ENCODE measurements at places on chromosomes 5 and 9.

DNA sequence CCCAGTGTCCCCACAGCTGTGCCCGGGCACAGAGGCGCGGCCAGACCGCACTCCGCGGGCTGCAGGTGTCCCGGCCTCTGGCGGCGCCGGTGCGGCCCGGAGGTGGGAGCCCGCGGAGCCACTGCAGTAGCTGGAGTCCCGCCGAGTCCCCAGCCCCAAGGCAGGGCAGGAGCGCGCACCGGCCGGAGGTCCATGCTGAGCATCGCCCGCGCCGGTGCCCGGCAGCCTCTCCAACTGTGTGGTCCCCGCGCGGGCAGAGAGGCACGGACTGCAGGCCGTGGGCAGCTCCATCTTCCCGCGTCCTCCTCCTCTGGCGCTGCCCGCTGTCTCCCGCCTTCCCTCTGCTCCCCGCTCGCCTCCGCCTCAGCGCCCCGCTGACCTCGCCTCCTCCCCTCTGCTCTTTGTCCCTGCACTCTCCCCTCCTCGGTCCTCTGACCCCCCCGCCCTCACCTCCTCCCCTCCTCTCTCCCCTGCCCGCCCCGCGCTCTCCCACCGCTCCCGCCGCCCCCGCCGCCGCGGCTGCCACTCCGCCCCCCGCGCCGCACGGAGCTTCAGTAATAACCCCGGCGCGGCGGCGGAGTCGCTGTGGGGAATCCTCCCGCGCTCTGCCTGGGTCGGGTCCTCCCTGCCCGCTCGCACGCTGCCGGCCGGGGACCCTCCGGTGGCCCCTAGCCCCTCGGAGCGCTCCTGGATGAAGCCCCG lies at the start of gene ADAMTS16:
Gene ADAMTS16, plus strand, starts transcription at position 554 of the 702 bp plus-strand sequence. Its CDS starts 138 bp downstream, at position 692.
- DNase-seq = no peak

- no peak for DNase-seq
These were observed 30.8 kb downstream of the NAA35 start for GRCh38 chr9:85971731-85972130.

DNA sequence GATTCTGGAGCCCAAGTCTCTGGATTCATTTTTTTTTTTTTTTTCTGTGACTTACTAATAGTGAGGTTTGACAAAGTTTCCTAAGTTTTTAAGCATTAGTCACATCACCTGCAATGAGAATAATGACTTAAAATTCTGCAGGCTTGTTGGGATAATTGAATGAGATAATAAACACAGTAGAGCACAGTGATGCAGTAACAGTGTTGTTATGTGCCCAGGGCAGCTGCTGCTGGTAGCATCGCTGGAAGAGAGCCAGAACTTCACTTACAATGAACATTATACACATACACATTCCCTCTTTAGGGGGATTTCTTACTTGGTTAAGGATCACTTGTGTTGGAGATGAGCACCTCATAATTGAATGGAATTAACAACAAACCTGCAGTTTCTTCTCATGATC lies 78.9 kb downstream of the ALDH7A1 start:
- DNase-seq = no peak

GRCh38 chr5:10634050-10634449 lies 70.2 kb downstream of the ANKRD33B start:
- no peak for DNase-seq

GRCh38 chr9:6703898-6704639 lies 53.7 kb upstream of the KDM4C start:
- peak; percentile 76 for DNase-seq

GRCh38 chr9:115596021-115596745 lies 478.2 kb upstream of the TNC start:
- DNase-seq = no peak

DNA sequence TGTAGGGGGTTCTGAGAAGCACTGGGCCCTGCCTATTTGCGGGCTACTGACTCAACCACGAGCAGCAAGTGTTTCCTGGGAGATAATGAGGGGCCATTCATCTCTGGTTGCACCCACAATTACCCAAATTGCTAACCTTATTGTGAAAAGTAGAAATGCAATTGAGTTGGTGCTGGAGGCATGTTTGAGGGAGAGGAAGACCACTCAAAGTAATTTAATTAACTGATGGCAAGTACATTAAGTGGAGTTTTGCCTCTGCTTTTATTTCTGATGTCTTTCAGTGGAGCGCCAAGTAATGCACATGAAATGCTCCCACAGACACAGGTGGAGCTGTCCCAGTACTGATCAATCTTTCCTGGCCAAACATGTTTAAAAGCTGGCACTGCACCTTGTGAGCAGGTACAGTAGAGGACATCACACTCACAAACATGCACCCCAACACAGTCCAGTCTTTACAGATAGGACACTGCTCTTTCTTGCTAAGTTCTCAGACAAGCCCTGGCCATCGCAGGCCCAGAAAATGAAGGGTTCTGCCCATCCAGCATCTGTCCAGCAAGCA lies 195.4 kb downstream of the HSPA4 start:
- DNase-seq = no peak

GRCh38 chr9:133783331-133783731 lies 45.2 kb upstream of the SARDH start:
- no peak for DNase-seq

DNA sequence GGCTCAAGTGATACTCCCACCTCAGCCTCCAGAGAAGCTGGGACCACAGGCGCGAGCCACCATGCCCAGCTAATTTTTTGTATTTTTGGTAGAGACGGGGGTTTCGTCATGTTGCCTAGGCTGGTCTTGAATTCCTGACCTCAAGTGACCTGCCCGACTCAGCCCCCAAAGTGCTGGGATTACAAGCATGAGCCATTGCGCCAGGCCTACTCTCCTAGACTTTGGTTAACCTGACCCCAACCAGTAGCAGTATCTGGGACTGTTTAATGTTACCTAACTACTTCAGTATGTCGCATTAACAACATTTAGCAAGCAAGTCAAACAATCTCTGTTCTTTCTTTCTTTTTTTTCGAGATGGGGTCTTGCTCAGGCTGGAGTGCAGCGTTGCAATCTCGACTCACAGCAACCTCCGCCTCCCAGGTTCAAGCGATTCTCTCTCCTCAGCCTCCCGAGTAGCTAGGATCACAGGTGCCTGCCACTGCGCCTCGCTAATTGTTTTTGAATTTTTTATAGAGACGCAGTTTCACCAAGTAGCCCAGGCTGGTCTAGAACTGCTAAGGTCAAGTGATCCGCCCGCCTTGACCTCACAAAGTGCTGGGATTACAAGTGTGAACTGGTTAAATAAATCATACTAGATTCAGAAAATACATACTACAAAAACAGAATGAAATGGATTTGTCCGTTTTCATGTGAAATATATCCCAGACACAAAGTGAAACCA lies 2.0 kb downstream of the AK3 start:
- no peak for DNase-seq

DNA sequence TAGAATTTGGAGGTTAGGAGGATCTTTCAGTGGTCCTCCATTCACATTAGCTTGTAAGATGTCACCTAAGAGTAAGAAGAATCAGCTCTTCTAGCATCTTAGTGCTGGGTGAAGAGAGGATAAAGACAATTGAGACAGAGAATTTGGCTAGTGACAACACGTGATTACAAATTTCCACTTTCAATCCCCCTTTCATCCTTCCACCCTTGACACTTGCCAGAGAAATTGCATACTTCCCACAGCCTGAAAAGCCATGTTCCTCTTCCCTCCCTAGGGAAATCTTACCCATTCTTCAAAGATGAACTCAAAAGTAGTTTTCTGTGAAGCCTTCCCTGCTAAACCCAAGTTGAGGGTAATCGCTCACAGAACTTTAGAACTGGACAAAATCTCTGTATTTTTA lies 282.6 kb upstream of the PTGER4 start:
- DNase-seq = no peak

DNA sequence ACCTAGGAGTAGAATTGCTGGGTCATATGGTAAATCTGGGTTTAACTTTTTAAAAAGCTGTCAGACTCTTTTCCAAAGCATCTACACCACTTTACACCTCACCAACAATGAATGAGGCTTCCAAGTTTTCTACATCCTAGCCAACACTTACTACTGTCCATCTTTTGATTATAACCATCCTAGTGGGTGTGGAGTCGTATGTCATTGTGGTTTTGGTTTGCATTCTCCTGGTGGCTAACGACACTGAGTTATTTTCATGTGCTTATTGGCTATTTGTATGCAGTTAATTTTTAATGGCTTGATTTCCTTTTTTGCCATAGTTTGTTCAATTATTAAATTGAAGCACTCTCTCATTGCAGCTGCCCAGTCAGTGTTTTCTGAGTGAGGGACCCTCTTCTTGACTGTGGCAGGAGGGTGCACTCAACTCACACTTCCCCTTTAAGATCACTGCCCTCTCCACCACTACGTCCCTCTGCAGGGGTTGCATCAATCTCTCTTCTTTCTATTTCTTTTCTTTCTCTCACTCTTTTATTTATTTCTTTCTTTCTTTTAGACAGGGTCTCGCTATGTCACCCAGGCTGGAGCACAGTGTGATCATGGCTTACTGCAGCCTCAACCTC lies 182.3 kb downstream of the C9orf152 start:
- no peak for DNase-seq

GRCh38 chr5:10283927-10284635 lies 23.6 kb downstream of the CMBL start:
- peak; percentile 72 for DNase-seq

- DNase-seq = no peak
These were observed 124.7 kb downstream of the GABBR2 start for GRCh38 chr9:98584059-98584458.

- DNase-seq = no peak
These were observed 248.9 kb downstream of the CWC27 start for GRCh38 chr5:65017636-65018035.

GRCh38 chr9:115733318-115734110 lies 420.1 kb upstream of the PAPPA start:
- no peak for DNase-seq

DNA sequence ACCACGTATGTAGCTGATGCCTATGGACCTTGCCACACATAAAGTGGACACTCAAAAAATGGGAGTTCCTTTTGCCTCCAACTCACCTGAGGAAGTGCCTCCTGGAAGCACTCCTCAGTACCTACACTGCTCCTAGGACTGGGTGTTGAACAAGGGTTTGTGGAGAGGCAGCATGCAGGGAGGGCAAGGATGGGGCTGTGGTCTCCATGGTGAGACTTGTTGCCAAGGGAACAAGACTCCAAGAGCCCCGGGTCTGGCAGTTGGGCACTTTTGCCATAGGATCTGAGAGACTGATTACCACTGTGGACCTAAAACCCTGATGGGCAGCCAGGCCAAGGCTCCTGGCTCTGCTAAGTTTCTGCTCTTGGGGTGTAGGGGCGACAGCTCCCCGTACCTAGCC lies 6.9 kb upstream of the NR5A1 start:
- DNase-seq = no peak

GRCh38 chr9:114156657-114157421 lies 1.5 kb downstream of the COL27A1 start:
- no peak for DNase-seq

GRCh38 chr5:81140943-81141342 lies 92.2 kb upstream of the CKMT2 start:
- no peak for DNase-seq

DNA sequence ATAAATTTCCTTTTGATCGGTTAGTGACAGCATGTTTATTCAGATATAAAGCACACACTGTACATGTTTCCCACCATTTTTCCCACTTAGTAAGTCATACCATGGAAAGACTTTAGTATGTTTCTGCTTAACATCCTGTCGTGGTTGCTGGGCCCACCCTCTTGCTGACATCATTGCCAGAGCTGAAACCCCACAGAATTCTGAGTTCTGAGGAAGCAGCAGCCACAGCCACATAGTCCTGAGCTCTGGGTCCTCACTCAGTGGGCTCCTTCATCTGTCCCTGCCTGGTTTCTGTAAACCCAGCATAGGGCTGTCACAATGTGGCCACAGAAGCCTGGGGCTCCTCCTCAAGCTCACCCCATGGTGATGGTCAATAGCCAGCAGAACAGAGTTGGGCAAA lies 441.5 kb downstream of the ENC1 start:
- no peak for DNase-seq

- no peak for DNase-seq
These were observed 187.7 kb downstream of the CACNA1B start for GRCh38 chr9:138065287-138065686.

DNA sequence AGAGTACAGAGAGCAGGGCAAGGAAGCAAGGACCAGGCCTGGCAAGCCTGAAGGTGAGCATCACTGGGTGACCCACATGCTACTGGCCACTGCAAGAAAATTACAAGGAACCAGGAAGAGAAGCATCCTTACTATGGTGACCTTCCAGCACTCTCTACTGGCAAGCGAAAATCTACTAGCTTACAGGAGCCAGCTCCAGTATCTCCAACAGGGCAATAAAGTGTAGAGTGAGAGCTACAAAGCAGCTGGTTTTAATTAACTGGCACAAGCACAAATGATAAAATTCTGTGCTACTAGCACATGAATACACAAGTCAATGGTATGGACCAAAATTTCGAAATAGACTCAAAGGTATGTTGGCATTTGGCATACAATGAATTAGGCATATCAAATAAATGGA lies 113.3 kb upstream of the CAST start:
- DNase-seq = no peak

GRCh38 chr5:3234566-3234965 lies 361.1 kb upstream of the IRX1 start:
- no peak for DNase-seq

- no peak for DNase-seq
These were observed 8.1 kb upstream of the SLC34A1 start for GRCh38 chr5:177376107-177376506.

DNA sequence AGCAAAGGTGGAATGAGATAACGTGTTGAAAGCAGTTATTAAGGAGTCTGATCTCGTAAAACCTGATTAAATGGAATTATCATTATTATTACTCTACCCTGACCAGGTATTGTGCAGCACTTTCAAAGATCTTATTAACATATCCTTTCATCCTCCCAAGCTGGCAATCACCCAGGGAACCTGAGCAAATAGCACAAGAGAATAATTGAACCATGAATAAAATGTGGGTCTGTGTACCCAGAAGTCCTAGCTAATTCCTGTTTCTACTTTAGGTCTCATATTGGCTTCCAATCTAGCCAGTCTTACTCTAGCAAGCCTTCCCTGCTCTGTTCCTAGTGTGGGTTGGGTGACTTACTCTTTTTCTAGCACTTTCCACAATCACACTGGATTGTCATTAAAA lies 162.2 kb upstream of the STK32A start:
- DNase-seq = no peak

GRCh38 chr5:79938468-79938867 lies 52.6 kb downstream of the MTX3 start:
- DNase-seq = no peak

DNA sequence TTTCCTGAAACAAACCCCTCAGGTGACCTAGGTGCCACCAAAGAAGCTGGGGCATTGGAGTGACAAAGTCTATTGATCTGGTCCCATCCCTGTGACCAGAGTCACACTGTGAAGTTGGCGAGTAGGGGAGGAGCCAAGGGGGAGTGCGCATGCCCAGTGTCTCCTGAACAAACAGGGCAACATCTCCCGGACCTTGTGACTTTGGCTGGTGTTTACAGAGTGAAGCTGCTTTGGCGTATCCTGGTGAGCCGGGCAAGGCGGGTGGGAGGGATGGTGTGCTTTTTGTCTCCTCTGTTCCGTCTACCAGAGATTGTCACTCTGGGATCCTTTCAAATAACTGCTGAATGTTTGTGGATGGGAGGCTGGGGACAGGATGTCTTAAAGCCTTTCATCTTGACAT lies 204.5 kb downstream of the HSPA4 start:
- no peak for DNase-seq

- no peak for DNase-seq
These were observed 26.2 kb downstream of the PITX1 start for GRCh38 chr5:135007749-135008363.

GRCh38 chr9:81871695-81872094 lies 56.5 kb upstream of the SPATA31D4 start:
- no peak for DNase-seq
